ENCODE measurements at places on chromosomes 11 and 22.

- DNase-seq: no peak
These were observed 80.9 kb upstream of the PICALM start for GRCh38 chr11:86149792-86150191.

DNA sequence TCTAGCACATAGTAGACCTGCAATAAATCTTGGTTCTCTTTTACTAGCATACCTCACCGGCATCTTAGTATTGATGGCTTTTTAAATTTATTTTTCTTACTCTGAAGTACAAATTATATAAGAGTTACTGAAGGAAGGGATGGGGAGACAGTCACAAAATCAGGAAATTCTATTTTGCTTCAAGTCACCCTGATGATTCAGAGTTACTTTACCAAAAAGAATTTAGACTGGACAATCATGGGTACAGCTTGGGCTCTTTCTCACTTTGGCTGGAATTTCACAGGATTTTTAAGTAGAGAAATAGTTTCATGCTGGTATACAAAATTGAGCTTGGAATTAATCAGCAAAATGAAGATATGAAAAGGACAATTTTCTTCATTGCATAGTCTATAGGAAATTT, 919.2 kb downstream of the METTL15 start:
- DNase-seq: no peak

- no peak for DNase-seq
These were observed 4.9 kb upstream of the WNT11 start for GRCh38 chr11:76210931-76211851.

DNA sequence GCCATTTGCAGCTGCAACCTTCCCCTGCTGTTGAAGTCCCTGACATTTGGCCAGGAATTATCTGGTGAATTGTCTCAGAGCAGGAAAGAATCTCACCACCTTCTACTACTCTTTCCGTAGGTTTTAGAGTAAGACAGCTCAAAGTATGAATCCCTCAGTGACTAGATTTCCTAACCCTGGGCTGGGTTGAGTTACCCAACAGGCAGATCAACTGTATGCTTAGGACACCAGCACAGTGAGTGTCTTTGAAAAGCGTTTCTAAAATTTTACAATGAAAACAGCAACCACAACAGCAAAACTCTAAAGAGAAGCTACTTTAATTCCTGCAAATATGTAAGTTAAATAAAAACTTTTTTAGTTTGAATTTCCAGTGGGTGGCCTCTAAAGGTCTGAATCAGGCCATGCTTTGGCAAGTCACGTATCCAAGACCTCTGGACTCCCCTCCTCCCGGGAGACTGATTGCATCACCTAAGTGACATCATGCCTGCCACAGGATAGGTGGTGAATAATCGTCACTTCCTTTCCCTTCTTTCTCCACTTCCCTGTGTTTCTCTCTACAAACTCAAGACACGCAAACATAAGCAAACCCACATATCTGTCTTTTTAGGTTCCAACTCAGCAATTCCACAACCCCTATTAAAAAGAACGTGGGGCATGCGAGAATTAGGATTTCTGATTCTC, 7.8 kb downstream of the OR8B12 start:
- DNase-seq: no peak

DNA sequence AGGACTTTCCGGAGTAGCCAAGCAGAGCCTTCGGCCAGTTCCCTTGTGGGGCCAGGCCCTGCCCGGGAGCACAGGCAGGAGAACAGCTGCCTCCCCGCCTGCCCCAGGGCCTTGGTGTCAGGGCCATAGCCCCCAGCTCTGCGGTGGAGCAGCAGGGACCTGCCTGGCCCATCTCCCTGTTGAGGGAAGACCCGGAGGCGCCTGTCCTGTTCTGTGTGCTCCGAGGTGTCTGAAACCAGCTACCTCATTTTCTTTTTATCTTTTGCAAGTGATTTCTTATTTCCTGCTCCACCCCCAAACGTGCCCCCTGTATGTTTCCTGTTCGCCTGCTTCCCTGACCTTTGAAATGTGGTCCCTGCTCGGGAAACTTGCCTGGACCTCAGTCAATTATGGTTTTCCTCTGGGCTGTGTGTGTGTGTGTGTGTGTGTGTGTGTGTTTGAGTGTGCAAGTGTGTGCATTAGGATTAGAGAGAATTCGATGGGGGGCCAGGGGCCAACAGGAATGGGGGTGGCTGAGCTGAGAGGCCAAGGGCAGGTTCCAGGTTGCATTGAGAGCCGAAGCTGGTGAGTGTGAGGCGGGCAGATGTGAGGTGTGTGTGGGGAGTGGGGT, 19.1 kb downstream of the LRP5 start:
- peak; percentile 23 for DNase-seq

DNA sequence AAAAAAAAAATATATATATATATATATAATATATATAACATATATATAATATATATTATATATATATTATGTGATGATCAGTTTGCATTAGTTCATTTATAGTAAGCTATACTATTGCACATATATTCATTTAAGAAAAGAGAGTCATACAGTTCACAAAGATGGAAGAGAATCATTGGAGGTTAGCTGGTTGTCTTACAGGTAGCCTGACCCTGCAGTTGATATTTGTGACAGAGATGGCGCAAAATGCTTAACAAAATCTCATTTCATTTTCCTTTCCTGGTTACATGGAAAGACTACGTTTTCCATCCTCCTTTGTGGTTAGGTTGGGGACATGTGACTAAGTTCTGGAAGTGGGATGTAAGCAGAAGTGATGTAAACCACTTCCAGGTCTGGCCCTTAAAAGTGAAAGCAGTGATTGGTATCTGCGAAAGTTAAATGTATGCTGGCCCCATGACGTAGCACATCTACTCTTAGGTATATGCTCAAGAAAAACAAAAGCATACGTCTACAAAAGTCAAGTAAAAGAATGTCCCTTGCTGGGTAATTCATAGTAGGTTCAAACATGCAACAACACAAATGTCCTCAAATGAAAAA, 7.2 kb upstream of the TMEM135 start:
- no peak for DNase-seq

GRCh38 chr22:48905206-48905975, 922.3 kb downstream of the BRD1 start:
- no peak for DNase-seq

DNA sequence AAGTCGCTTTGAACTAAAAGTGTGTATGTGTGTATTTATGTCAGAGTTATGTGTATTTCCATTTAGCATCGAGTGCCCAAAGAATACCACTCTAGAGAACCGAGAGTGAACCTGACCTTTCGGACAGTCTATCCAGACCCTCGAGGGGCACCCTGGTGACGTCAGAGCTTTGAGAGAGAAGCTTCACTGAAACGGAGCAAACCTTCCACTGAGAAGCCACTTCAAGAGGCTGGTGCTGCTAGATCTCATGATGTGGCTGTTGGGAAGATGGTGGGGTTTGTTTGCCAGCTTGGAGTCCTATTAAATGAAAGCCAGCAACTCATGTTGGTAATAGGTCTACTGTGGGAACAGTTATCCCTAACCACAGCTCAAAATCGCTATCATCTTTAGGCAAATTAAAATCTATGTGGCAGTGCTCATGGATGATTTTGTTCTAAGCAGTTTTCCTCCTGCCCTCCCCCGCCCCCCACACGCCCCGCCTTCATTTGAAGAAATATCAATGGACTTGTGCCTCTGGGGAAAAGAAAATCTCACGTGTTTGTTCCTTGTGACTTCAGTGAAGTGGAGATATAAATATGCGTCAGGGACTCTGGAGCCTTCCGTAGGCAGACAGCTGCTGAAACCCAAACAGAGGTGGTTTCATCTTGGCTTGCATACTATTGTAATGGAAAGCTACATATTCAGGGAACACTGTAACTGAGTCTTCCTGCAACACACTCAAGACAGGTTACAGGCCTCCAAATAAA, 22.4 kb upstream of the C11orf96 start:
- DNase-seq: no peak

DNA sequence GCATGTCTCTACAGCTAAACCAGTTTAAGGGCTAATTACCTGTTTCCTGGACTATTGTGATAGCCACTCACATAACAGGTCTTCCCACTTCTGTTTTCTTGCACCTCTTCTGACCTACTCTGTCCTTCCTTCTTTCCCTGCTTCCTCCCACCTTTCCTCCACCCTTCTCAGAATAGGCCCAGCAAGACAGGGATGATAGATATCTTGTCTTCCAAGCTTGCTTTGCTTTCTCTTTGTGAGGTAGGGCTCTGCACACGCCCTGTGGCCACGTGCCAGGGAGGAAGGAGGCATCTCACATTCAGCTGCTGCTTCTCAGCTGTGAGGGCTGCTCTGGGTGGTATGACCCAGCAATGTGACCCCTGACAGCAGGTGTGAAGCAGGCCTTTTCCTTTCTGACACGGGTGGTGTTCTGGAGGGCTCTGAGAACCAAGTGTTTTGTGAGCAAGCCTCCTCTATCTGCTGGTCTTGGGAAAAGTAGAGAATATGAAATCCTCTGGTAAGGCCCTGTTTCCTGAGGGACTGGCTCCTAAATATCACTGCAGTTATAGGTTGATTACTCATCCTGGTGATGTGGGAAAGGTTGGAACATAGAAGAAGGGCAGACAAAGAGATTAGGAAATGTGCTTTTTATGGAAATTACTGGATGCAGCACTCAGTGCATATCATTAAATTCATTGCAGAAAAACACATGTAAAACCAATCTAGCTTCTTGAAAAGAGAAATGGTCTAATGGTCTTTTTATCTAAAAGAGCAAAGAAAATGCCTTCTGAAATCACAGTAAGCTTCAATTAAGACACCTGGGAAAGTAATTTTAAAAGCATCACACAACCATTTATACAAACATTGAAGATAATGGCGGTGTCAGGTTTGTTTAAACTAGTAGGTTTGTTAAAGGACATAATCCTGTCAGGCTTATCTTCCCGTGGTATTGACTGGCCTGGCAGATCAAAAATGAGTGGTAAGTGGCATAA, 8.5 kb downstream of the AMOTL1 start:
- DNase-seq: no peak

DNA sequence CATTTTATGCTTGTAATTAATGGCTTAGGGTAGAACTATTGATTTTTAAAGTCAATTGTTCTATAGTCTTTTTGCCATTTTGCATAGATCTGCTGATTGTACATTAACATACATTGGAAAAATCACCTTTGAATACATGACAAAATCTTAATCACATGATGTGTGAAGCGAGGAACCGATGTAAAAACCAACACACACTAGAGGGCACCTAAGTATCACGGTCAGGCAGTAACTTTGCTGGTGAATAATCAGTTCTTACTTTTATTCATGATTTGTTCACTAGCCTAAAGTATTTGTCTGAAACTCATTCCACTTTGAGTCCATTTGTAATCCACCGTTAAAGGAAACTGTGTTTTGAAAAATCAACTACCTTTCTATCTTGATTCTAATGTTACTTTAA, 28.2 kb downstream of the JHY start:
- no peak for DNase-seq

- DNase-seq: no peak
These were observed 19.9 kb downstream of the TSKU start for GRCh38 chr11:76803023-76803422.

DNA sequence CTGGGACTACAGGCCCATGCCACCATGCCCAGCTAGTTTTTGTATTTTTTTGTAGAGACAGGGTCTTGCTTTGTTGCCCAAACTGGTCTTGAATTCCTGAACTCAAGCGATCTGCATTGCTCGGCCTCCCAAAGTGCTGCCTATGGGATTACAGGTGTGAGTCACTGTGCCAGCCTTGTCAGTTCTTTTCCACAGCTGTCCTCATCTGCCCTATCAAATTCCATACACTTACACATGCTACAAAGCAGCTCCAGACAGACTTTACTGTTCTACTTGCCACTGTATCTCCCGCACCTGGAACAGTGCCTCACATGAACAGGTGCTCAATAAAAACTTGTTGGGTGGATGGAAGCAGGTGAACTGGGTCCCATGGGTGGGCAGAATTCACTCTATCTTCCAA, 8.2 kb downstream of the STX5 start:
- DNase-seq: no peak

DNA sequence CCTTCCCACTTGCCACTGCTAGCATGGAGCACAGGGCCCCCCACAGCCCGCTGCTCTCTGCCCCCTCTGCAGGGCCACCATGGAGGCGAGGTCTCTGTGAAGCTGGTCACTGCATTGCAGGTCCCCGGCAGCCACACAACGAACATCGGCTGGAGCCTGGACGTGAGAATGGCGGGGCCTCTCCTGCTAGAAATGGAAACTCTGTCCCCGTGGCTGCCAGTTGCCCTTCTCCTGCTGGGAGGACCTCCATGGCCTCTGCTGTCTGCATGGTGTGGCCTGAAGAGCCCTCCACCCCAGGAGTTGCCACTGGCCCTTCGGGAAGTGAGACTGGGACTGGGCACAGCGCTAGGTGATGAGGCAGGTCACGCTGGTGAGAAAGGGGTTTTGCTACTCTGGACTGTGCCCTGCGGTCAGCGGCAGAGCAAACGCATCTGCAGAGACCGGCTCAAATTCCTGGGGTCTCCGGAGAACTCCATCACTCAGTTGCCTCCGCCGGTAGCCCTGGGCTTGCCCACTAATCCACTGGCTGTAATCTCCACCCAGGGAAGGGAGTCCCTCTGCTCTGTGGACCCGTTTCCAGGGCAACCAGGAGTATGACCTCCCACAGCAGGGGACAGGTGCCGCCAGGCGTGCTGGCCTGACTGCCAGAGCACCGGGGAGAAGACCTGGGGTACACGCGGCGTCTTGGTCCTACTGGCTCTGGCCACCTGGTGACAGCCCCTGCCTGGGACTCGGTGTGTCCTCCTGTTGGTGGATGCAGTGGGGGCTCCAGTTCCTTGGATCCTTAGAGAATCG, 806.3 kb downstream of the BRD1 start:
- DNase-seq: no peak

DNA sequence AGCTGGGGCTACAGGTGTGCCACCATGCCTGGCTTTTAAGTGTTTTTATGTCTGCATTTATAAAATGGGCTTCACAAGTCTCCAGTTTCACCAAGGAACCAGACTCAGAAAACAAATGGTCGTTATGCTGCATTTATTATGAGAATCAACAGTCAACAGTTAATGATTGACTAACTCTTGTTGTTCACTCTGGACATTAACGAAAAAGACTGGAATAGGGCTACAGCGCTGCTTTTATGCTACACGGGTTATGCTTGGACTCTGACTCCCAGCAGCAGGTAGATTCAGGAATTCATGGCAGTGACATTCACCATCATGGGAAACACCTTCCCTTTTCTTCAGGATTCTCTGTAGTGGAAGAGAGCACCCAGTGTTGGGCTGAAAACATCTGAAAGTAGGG, 44.4 kb upstream of the CHKA start:
- no peak for DNase-seq

All from stimulated activated naive CD8-positive, alpha-beta T cell treated with anti-CD3 and anti-CD28 coated beads, Interleukin-15, amount 100 ng/mL, for 72 hours (primary cell).